Activated T-helper 1 cell treated with anti-CD3 and anti-CD28 coated beads, Interleukin-12 subunit alpha, Interleukin-12 subunit beta, Interleukin-2, Interleukin-4 antibody, amounts not matched to agents 30 ng/mL and 10 ng/mL and 1 ng/mL, durations not matched to agents 14 hours and 24 hours and 36 hours (primary cell): ENCODE measurements at places on chromosomes 16 and 17. TPM values are rescaled to one million over a fixed set of nuclear protein-coding genes. Genes with fewer than 3 reads are reported as not detected.

- peaks cover 44% of the 10 kb centered on the region for H3K27me3 ChIP-seq
- no peak for DNase-seq
- peaks cover under 1% of the 10 kb centered on the region for H3K4me1 ChIP-seq
- H3K36me3 ChIP-seq = no peaks in the 10 kb centered on the region
- no peak overlapping the region for H3K4me3 ChIP-seq
These were observed 795 bp upstream of the HBM start for GRCh38 chr16:164827-165538.

DNA sequence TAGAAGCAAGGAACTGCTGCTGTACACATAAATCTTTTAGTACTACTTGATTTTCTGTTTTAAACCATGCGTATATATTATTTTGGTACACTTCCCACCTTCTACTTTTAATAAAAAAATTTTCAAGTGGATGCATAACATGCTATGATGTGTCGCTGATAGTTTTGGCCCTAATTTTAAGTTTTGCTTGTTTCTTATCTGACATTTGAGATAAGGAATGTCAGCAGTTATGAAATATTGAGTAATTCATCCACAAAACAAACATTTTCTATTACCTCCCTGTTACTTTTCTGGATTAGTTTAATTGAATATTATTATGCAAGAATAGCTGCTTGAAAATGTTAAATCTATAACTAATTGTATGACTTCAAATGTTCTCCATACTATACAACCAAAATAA lies 35.8 kb downstream of the N4BP1 start:
- DNase-seq = no peak
- peaks cover 32% of the 10 kb centered on the region for H3K36me3 ChIP-seq
- peaks cover 68% of the 10 kb centered on the region for H3K4me1 ChIP-seq
- H3K27me3 ChIP-seq = no peaks in the 10 kb centered on the region
- no peak overlapping the region for H3K4me3 ChIP-seq
- H3K27ac ChIP-seq = no peak overlapping the region

Gene BCAR1
- total RNA-seq = 0.13 and 0.61 TPM in 2 replicates

DNA sequence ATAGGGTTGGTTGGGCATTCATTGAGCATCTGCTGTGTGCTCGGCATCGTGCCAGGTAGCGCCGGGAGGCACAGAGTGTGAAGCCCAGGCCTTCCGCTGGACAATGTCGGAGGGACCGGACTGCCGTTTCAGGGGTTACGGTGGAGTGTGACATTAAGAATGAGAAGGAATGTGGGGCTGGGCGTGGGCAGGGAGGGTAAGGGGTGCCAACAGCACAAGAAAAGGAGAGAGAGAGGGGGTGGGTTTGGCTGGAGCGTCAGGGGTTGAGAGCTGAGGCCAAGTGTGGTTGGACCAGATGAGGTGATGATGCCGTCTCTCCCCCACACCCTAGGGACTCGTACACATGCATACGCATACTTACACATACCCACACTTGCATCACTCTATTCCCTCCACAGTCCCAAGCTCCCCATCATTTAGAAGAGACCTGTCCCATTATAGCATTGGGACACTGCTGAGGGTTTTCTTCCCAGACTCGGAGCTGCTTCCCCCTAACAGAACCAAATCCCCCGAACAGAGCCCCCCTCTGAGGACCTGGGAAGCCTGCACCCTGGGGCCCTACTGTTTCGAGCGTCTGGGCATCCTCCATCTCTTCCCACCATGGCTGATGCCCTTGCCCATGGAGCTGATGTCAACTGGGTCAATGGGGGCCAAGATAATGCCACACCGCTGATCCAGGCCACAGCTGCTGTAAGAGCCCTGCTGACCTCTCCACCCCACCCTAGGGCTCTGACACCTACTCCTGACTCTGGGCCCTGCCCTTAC lies 3.3 kb upstream of the KCTD11 start:
- peaks cover 30% of the 10 kb centered on the region for H3K4me1 ChIP-seq
- no peaks in the 10 kb centered on the region for H3K27me3 ChIP-seq
- H3K36me3 ChIP-seq = peaks cover 35% of the 10 kb centered on the region
- no peak overlapping the region for H3K4me3 ChIP-seq
- DNase-seq = no peak

DNA sequence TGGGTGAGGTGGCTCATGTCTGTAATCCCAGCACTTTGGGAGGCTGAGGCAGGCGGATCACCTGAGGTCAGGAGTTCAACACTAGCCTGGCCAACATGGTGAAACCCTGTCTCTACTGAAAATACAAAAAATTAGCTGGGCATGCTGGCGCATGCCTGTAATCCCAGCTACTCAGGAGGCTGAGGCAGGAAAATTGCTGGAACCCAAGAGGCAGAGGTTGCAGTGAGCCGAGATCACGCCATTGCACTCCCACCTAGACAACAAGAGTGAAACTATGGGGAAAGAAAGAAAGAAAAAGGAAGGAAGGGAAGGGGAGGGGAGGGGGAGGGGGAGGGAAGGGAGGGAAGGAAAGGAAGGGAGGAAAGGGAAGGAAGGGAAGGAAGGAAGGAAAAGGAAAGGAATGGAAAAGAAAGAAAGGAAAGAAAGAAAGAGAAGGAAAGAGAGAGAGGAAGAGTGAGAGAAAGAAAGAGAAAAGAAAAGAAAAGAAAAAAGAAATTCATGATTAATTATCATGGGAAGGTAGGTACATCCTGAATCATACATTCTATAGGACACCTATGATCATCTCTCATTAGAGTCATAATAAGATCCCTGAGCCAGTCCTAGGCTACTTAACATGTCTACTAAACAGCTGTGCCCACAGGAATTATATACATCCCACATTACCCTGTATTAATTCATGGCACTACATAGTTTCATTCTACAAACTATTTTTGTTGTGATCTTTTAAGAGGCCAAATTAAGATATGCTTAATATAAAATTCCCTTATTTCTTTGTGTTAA lies 40.9 kb downstream of the CREBBP start:
- peaks cover 7% of the 10 kb centered on the region for H3K36me3 ChIP-seq
- H3K4me1 ChIP-seq = peaks cover 7% of the 10 kb centered on the region
- H3K27me3 ChIP-seq = no peaks in the 10 kb centered on the region
- H3K27ac ChIP-seq = no peak overlapping the region

GRCh38 chr17:82396601-82397435 lies 21.3 kb upstream of the HEXD start:
- no peaks in the 10 kb centered on the region for H3K27me3 ChIP-seq
- H3K4me1 ChIP-seq = peaks cover 13% of the 10 kb centered on the region
- no peak for DNase-seq
- no peak overlapping the region for H3K27ac ChIP-seq

- peaks cover 10% of the 10 kb centered on the region for H3K36me3 ChIP-seq
- H3K4me1 ChIP-seq = no peaks in the 10 kb centered on the region
- DNase-seq = no peak
- no peaks in the 10 kb centered on the region for H3K27me3 ChIP-seq
- H3K4me3 ChIP-seq = no peak overlapping the region
These were observed 77.9 kb downstream of the MAP2K4 start for GRCh38 chr17:12098568-12098967.

- H3K4me3 ChIP-seq = no peak overlapping the region
- H3K4me1 ChIP-seq = peaks cover 14% of the 10 kb centered on the region
- peak overlapping the region; percentile 29 for H3K27ac ChIP-seq
- H3K27me3 ChIP-seq = no peaks in the 10 kb centered on the region
- no peak for DNase-seq
- H3K36me3 ChIP-seq = peaks cover 2% of the 10 kb centered on the region
These were observed 8.0 kb downstream of the FBXO31 start for GRCh38 chr16:87375426-87376135.

DNA sequence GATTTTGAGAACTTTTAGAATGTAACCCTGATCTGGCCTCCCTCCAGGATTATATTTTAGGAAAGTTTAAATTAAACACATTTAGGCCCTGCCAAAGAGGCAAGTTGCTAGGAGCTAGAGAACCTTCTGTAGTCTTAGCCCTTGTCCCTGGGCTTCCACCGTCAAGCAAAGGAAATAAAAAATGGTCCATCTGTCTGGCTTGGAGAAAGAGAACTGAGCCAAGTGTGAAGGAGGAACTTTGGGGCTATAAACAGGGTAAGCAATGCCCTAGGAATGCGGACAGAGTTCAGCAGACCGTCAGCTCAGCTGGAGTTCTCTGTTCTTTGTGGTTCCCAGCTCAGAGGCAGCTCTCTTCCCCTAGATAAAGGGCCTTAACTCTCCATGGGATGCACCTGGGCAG lies 29.6 kb downstream of the RCVRN start:
- no peak overlapping the region for H3K4me3 ChIP-seq
- H3K4me1 ChIP-seq = no peaks in the 10 kb centered on the region
- no peak for DNase-seq
- no peak overlapping the region for H3K27ac ChIP-seq

DNA sequence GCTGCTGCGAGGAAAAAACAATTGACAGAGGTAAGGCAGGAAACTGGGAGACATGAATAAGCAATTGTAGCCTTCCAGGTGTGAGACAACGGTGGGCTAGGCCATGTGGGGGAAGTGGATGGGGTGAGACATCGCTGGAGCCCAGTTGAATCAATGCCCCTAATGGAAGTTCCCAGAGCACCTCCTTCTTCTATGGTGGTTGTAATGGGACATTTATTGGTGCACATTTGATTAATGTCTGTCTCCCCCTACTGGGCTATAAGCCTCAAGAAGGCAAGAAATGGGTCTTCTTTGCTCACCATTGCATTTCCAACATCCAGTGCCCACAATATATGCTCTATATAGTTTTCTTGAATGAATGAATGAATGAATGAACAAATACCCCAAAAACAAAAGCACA lies 22.7 kb upstream of the CD300E start:
- H3K4me3 ChIP-seq = no peak overlapping the region
- no peak for DNase-seq
- peaks cover 5% of the 10 kb centered on the region for H3K4me1 ChIP-seq
- H3K27ac ChIP-seq = no peak overlapping the region
- peaks cover 73% of the 10 kb centered on the region for H3K27me3 ChIP-seq

DNA sequence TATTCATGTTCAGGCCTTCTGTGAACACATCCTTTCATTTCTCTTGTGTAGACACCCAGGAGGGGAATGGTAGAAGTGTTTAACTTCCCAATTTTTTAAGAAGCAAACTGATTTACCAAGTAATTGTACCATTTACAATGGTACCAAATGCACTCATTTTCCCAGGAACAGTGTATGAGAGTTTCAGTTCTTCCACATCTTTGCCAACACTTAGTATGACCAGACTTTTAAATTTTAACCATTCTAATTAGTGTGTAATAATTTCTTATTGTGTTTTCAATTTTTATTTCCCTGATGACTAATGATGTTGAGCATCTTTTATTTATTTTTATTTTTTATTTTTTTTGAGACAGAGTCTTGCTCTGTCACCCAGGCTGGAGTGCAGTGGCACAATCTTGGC lies 10.2 kb upstream of the WFIKKN2 start:
- DNase-seq = no peak
- H3K4me1 ChIP-seq = no peaks in the 10 kb centered on the region
- H3K4me3 ChIP-seq = no peak overlapping the region
- H3K27ac ChIP-seq = no peak overlapping the region
- no peaks in the 10 kb centered on the region for H3K36me3 ChIP-seq

DNA sequence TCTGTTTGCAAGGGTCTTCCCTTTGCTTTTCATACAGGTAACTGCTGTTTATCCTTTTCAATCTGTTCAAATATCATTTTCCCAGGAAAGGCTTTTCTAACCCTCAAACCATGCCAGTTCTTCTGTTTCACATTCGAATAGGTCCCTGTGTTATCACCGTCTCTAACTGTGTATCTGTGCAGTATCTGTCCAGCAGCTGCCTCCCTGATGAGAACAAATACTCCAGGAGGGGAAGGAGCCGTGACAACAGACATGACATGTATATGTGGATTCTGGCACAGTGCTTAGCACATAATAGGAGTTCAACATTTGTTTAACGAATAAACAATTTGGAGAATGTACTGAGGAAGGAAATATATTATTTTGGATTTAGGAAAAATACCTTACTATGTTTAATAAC lies 95.7 kb downstream of the STX8 start:
- no peak overlapping the region for H3K27ac ChIP-seq
- no peak for DNase-seq
- H3K27me3 ChIP-seq = no peaks in the 10 kb centered on the region
- H3K4me1 ChIP-seq = no peaks in the 10 kb centered on the region

DNA sequence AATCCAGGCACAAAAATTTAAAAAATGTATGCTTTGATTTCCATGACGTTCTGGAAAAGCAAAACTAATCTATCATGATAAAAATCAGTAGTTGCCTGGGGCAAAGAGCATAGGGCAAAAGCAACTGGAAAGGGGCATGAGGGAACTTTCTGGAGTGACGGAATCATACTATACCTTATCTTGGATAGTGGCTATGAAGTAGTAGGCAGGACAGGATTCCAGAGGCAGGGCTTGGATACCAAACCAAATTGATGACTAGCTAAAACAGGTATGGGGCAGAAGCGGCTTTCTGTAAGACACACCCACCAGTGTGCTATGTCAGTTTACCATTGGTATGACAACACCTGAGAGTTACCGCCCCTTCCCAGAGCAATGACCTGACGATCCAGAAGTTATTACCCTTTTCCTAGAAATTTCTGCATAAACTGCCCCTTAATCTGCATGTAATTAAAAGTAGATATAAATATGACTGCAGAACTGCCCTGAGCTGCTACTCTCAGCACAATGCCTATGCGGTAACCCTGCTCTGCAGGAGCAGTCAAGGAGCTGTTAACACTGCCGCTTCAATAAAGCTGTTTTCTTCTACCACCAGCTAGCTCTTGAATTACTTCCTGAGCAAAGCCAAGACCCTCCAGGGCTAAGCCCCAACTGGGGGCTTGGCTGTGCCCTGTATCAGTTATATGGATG lies 56.7 kb downstream of the CFDP1 start:
- no peak for DNase-seq
- H3K4me1 ChIP-seq = peaks cover 27% of the 10 kb centered on the region

DNA sequence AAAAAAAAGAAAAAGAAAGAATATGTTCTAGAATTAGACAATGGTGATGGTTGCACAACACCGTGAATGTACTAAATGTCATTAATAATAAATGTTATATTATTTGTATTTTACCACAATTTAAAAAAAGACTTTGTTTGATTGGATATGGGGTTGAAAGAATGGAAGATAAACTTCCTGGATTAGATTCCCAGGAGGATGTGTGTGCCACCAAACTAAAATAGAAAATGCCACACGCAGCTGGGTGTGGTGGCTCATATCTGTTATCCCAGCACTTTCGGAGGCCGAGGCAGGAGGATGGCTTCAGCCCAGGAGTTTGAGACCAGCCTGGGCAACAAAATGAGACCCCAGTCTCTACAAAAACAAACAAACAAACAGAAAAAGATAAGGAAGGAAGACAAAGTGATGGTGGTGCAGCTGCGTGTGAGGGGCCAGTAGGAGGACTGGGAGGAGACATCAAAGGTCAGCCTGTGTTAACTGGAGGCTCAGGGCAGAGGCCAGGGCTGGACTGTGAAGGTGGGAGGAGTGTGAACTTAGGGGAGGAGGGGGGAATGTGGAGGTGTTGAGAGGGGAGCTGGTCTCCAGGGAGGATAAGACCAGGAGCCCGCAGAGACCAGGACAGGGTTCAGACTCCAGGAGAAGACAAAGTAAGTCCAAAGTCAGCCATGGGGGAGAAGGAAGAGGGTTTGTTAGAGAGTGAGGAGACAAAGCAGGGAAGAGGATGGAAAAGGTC lies 4.1 kb downstream of the PECAM1 start:
- H3K27ac ChIP-seq = no peak overlapping the region
- peaks cover 3% of the 10 kb centered on the region for H3K36me3 ChIP-seq
- DNase-seq = no peak
- no peak overlapping the region for H3K4me3 ChIP-seq
- peaks cover 8% of the 10 kb centered on the region for H3K27me3 ChIP-seq

Gene TEX19
- total RNA-seq = 0.10 TPM in 1 of 2 replicates, not detected in the other

- peaks cover 13% of the 10 kb centered on the region for H3K36me3 ChIP-seq
- H3K4me3 ChIP-seq = peak overlapping the region; percentile 13
- peaks cover 39% of the 10 kb centered on the region for H3K4me1 ChIP-seq
- H3K27ac ChIP-seq = peak overlapping the region; percentile 13
- H3K27me3 ChIP-seq = peaks cover 12% of the 10 kb centered on the region
These were observed 12.1 kb downstream of the RIPOR1 start for GRCh38 chr16:67540756-67541155.

Gene TP53I13
- 67.4 and 71.8 TPM in 2 replicates for total RNA-seq

GRCh38 chr17:51004249-51004648 lies 116.4 kb downstream of the SPAG9 start:
- H3K27me3 ChIP-seq = no peaks in the 10 kb centered on the region
- no peak for DNase-seq
- peaks cover 21% of the 10 kb centered on the region for H3K36me3 ChIP-seq
